ENCODE measurements at places on chromosomes 4 and X.

DNA sequence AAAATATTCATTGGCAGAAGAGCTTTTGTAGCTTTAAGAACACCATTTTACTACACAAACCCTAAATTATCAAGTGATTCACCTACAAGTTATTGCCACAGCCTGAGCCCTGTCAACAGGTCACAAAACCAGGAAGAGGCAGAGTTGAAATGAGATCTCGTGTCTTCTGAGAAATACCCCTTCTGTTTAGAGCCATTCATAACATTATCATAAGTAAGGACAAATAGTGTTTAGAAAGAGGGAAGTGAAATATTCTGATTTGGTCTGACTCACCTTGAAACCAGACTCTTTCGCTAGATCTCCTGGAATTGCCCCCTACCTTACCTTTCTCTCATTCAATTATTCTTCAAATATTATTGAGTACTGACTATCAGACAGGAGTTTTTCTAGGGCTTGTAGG is 5.9 kb downstream of the ETDB start:
- H3K4me1 ChIP-seq: no peaks in the 10 kb centered on the region
- H3K36me3 ChIP-seq: no peaks in the 10 kb centered on the region
- H3K27ac ChIP-seq: no peak overlapping the region
- no peak overlapping the region for H3K4me3 ChIP-seq
- peaks cover 27% of the 10 kb centered on the region for H3K27me3 ChIP-seq

DNA sequence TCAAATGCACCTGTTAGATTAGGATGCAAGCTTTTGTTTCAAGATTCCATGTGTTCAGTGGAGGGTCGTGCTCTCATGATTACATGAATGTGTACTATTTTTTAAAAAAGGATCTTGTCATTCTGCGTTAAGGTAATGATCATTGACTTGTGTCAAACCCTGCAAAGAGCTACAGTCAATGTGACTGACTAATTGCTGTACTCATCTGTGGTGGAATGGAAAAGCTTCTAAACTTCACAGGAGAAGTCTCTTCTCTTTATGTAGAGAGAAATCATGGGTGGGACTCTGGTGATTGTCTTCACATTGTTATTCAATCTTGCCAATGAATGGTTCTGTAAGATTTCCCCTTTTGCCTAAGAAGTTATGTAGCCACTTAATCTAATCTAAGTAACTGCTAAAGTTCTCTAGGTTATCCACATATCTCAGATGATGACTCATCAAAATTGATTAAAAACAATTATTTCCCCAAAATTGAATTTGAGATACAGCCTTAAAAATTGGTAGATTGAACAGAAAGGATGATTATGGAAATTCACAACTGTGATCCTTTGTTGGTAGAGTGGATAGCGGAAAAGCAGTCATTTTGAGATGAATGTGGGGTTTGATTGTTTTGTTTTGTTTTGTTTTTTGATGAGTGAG is 6.7 kb downstream of the MAGEE1 start:
- no peaks in the 10 kb centered on the region for H3K36me3 ChIP-seq
- DNase-seq: no peak
- H3K27ac ChIP-seq: no peak overlapping the region
- H3K27me3 ChIP-seq: no peaks in the 10 kb centered on the region
- H3K4me1 ChIP-seq: no peaks in the 10 kb centered on the region
- no peak overlapping the region for H3K4me3 ChIP-seq

DNA sequence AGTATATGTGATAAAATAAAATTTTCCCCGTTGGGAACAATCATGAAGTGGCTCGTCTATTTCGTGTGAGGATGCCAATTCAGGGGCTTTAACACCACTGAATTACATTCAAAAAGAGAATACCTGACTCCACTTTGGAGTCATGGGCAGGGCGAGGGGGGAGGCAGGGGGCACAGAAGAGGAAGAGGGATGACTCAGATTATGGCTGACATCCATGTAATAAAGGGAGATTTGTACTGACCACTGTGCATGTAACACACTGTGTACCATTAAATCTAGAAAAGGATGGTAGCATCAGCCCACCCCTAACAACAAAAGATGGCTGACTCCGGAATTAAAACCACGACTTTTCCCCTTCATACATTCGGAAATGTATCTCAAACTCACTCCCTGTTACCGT is 1.3 kb downstream of the SLC9A7 start:
- H3K27me3 ChIP-seq: no peaks in the 10 kb centered on the region
- no peak for DNase-seq
- H3K4me3 ChIP-seq: peak overlapping the region; percentile 80
- H3K4me1 ChIP-seq: no peaks in the 10 kb centered on the region

- no peak overlapping the region for H3K4me3 ChIP-seq
- no peaks in the 10 kb centered on the region for H3K36me3 ChIP-seq
- H3K4me1 ChIP-seq: no peaks in the 10 kb centered on the region
- H3K27me3 ChIP-seq: no peaks in the 10 kb centered on the region
- no peak for DNase-seq
- H3K27ac ChIP-seq: no peak overlapping the region
Measured at GRCh38 chr4:25982962-25983361, 68.9 kb downstream of the SMIM20 start.

DNA sequence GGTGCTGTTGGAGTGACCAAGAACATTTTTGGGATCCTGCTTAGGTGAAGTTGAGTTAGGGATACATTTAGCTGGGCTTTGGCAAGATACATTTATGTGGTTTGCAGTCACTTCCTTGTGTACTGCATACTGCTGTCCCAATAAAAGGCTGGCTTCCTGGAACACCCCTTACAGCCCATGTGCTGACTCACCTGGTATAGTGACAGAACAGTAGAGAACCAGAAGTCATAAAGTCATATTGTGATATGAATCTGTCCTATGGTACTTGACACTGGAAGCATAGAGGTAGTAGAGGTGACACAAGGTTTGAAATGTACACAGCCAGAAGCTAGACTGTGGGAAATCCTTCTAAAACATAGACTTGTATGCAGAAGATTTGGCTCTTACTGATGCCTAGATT is 55.3 kb upstream of the SLC25A43 start:
- H3K27ac ChIP-seq: no peak overlapping the region
- H3K36me3 ChIP-seq: no peaks in the 10 kb centered on the region
- H3K4me1 ChIP-seq: no peaks in the 10 kb centered on the region
- no peaks in the 10 kb centered on the region for H3K27me3 ChIP-seq
- H3K4me3 ChIP-seq: no peak overlapping the region

DNA sequence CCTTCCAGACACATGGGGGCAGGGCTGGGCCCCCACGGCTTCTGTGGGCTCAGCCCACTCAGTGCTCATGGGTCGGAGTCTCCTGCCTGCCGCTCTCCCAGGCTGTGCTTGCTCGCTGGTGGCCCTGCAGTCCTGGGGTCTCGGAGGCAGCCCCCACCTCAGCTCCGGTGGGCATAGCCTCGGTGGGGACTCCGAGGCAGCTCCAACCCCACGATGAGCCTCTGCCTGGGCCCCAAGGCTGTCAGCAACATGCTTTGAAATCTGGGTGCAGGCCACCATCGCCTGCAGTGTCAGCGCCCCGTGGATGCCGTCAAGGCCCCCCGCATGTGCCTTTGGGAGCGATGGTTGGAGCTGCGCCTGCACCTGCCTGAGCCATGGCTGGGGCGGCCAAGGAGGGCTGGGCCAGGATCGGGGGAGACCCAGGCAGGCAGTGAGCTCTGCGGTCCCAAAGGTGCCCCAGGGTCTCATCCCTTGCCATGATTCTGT is 30.2 kb upstream of the SPON2 start:
- DNase-seq: no peak
- H3K36me3 ChIP-seq: no peaks in the 10 kb centered on the region
- H3K27me3 ChIP-seq: no peaks in the 10 kb centered on the region
- H3K4me3 ChIP-seq: no peak overlapping the region
- no peaks in the 10 kb centered on the region for H3K4me1 ChIP-seq
- H3K27ac ChIP-seq: peak overlapping the region; percentile 35

GRCh38 chr4:74631338-74631737 is 163.0 kb downstream of the BTC start:
- no peak for DNase-seq
- no peaks in the 10 kb centered on the region for H3K4me1 ChIP-seq
- H3K27ac ChIP-seq: no peak overlapping the region
- no peaks in the 10 kb centered on the region for H3K27me3 ChIP-seq
